ENCODE measurements at places on chromosomes 13 and 19.

GRCh38 chr13:40968416-40969000 is 50.6 kb downstream of the ELF1 start:
- DNase-seq = no peak

DNA sequence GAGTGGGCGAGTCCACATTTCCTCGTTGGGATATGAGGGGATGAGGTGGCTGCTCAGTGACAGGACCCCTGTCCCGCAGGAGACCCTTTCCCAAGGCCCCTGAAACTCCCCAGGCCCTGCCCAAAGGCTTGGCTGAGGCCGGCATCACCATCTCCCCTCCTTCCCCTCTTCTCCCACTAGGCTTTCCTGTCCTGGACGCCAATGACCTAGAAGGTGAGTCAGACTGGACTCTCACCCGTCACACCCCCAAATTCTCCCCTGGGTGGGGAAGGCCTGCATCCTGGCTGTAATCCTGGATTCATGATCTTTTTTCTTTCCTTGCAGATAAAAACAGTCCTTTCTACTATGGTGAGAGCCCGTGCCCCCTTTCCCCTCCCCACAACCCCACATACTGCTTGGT is 5.3 kb downstream of the FXYD3 start:
- no peak for DNase-seq

- no peak for DNase-seq
Observed at GRCh38 chr19:6091771-6092291, 18.5 kb downstream of the RFX2 start.

DNA sequence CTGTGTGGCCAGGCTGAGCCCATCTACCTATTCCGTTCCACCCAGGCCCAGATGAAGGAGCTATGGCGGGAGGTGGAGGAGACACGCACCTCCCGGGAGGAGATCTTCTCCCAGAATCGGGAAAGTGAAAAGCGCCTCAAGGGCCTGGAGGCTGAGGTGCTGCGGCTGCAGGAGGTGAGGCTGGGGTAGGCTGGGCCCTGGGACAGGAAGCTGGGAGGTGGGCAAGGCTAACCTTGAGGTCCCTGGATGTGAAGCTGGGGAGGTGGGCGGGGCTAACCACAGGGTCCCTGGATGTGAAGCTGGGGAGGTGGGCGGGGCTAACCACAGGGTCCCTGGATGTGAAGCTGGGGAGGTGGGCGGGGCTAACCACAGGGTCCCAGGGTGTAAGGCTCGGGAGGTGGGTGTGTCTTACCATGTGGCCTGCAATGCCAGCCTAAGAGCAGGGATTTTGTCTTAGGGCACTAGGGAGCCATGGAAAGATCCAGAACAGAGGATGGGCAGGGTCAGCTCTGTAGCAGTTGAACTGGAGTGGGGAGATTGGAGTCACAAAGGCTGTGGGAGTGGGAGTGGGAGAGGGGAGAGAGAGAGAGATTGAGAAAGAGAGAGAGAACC is 36.9 kb downstream of the KCNC3 start:
- DNase-seq = no peak

DNA sequence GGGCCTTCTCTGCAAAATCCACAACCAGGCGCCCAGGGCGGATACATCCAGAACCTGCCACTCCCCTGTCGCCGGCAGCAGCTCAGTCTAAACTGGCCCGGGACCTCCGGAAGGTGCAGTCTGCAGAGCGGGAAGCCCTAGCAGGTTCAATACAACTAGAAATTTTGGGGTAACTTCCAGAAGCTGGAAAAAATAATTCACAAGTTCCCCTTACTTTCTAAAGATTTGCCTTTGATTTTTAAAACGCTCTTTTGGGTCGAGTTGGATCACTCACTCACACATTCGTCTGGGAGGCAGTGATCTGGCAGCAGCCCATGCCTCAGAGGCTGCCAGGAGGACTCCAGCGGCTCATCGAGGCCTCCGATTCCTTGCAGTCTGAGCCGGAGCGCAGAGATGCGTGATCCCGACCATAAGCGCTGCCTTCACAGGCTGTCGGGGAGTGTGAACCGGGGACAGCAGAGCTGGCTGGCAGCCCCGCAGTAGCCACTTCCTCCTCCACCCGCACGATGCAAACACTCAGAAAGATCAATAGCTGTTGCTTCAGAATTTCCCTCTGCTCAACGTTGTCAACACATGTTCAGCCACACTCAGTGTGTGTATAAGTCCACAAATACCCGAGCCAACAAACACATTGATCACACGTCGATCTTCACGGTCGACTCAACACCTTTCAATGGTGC is 35.6 kb upstream of the ZNF507 start:
- DNase-seq = no peak

DNA sequence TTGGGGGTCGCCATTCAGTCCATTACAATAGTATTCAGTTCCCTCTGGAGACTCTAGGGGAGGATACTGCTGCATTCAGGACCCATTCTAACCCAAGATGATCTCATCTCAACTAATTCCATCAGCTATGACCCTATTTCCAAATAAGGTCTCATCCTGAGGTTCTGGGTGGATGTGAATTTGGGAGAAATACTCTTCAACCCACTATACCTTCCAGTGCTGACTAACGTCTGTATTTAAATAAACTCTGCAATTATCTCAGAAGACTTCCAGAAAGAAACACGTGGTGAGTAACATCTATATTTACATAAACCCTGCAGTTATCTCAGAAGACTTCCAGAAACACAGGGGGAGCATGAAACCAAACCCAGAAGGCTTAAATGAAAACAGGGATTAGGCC is 1300.7 kb downstream of the PCDH9 start:
- DNase-seq = no peak

DNA sequence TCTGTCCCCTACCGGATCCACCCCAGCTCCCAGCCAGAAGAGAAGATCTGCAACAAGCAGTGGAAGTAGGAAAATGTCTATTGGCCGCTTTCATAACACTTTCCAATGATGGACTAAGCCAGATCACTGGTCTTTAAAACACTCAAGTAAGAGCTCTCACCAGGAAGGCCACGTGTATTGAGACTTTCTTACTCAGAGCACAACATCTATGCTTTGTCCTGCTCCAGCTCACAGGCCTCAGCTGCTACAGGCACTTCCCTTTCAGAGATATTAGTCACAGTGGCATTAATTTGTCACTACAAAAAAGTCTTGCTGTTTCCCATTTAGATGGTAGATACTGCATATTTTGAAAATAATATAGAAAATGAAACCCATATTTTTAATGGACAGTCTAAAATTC is 164.2 kb downstream of the ABCC4 start:
- DNase-seq = no peak

GRCh38 chr13:113526466-113527220 is 36.1 kb upstream of the DCUN1D2 start:
- DNase-seq = no peak

DNA sequence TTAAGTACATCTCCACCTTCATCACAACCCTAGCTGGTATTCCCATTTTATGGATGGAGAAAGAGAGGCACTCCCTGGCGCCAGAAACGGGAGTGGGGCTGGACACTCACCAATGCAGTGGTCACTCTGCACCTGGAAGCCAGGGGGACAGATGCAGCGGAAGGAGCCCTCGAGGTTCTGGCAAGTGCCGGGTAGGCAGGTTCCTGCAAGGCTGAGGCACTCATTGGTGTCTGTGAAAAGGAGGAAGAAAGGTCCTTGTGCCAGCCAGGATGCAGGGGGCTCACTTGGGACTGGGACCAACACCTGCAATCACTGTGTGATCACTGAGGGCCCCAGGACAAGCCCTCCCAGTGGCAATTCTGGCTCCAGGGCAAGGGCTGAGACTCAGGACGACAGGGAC is 41.8 kb downstream of the CCL25 start:
- no peak for DNase-seq

- no peak for DNase-seq
Observed at GRCh38 chr13:72062566-72062965, 195.6 kb upstream of the DACH1 start.

DNA sequence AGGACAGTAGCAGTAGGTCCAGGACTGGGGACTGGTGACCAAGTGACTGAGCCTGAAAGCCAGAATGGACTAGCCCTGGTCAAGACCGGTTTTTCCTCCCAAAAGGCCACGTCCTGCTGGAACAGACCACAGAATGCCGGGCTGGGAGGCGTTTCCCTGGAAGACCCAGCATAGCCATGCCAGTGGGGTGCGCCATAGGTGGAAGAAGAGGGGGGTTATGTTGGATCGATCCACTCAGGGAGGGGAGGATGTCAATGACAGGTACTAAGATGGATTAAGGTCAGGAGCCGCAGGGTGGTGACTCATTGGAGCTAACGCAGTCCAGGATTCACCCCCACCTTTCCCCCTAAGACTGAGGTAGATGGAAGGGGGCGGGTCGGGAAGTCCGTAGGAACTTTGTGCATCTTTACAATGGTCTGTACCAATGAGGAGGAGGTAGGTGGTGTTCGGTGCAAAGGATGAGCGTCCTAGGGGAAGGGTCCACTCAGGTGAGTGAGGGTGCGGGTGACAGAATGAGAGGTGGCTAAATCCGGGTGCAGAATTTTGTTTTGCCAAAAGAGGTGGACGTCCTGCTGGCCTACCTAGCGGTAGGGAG is 21.0 kb downstream of the VASP start:
- no peak for DNase-seq

DNA sequence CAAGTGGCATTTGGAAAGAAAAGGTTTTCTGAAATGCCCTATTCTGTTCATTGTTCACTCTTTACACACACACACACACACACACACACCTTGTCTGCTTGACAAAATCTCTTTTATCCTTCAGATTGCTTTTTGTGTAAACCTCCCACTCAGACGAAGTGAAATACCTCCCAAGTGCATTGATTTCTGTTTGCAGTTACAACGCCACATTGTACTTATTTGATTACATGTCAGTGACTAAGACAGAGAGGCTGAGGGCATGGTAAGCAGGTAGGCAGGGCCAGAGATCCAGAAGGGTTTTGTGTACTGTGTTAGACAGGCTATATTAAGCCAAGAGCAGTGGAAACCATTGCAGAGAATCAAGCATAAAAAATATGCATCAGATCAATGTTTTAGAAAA is 561.8 kb downstream of the GPC6 start:
- no peak for DNase-seq

DNA sequence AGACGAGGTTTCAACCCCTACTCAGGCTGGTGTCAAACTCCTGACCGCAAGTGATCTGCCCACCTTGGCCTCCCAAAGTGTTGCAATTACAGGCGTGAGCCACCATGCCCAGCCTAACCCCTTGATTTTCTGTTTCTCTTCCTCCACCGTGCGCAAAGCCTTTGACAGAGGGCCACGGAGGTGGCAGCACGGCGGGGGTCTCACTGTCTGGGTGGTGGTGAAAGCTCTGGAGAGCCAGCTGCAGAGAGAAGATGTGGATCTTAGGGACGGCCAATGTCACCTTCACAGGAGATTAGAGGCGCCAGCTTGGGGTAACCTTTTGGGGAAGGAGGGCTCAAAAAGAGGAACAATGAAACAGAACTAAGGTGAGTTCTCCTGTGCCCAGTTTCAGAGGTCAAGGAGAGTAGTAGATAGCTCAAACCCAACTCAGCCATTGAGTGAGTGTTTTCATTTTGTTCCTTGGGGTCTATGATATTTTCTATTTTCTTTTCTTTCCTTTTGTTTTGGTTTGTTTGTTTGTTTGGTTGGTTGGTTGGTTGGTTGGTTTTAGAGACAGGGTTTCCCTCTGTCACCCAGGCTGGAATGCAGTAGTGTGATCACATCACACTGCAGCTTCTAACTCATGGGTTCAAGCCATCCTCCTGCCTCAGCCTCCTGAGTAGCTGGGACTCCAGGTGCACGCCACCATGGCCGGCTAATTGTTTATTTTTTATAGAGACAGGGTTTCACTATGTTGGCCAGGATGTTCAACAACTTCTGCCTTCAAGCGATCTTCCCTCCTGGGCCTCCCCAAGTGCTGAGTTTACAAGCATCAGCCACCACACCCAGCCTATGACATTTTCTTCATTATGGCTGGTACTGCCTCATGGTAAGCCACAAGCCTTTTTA is 37.7 kb downstream of the GPR42 start:
- no peak for DNase-seq

GRCh38 chr13:102901056-102901455 is 55.2 kb downstream of the ERCC5 start:
- no peak for DNase-seq

DNA sequence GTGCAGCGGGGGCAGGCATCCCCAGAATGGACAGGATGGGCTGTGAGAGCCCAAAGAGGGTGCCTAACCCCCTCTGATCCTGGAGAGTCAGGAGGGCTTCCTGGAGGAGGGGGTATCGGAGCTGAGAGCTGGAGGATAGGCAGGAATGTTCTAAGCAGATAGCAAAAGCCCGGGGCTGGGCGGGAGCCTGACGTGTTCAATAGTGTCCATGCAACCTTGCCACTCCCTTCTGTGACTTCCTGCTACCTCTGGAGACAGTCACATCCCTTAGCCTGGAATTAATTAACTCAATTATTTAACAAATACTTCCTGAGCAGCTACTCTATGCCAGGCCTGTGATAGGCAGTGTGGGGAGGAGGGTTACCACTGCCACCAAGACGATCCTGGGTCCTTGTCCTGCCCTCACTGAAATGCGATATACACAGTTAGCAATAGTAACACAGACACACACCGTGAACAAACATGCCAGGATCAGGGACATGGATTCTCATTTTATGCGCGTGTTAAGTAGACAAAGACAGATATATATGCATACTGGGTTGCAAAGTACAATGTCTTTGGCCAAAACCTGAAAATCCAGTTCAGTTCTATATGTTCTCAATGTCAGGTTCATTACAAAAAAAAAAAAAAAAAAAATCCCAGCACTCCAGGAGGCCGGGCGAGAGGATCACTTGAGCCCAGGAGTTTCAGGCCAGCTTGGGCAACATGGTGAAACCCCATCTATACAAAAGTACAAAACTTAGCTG is 10.7 kb downstream of the AP2S1 start:
- no peak for DNase-seq

DNA sequence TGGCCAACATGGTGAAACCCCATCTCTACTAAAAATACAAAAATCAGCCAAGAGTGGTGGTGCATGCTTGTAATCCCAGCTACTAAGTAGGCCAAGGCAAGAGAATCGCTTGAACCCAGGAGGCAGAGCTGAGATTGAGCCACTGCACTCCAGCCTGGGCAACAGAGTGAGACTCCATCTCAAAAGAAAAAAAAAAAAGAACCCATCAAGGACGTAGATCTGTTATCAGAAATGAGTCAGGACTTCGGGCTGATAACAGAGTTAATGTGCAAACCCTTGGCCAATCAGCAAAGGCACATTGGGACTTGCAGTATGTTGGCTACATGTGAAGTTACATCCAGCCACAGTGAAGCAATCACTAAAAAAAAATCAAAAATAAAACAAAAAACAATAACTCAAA is 4.8 kb upstream of the LGALS7B start:
- DNase-seq = no peak

- DNase-seq = no peak
Observed at GRCh38 chr13:52452470-52452869, 2.0 kb upstream of the VPS36 start.

- no peak for DNase-seq
Observed at GRCh38 chr13:110248449-110249143, 58.4 kb downstream of the COL4A1 start.

- DNase-seq = no peak
Observed at GRCh38 chr19:8938576-8938975, 71.6 kb downstream of the MUC16 start.

GRCh38 chr13:99663185-99663825 is 162.0 kb downstream of the TM9SF2 start:
- DNase-seq = no peak
